ENCODE measurements at places on chromosomes 4 and X. TPM values are rescaled to one million over a fixed set of nuclear protein-coding genes. Genes with fewer than 3 reads are reported as not detected.

The CXXC4 gene
- not detected for total RNA-seq

The BMPR1B gene
- total RNA-seq = 11.5 TPM

The NOCT gene
- total RNA-seq = 18.6 TPM

The C4orf54 gene
- total RNA-seq = 0.29 TPM

The TSPAN6 gene
- 23.5 TPM for total RNA-seq

The HDX gene
- total RNA-seq = 8.0 TPM

The ZNF41 gene
- total RNA-seq = 9.1 TPM

The FAAH2 gene
- not detected for total RNA-seq

The SCLT1 gene
- 14.8 TPM for total RNA-seq

The VCX gene
- total RNA-seq = not detected

The MAGEA1 gene
- total RNA-seq = not detected

The ZCCHC18 gene
- 0.64 TPM for total RNA-seq

The VSIG4 gene
- total RNA-seq = not detected

The ADGRL3 gene
- not detected for total RNA-seq

The POLR2B gene
- 129 TPM for total RNA-seq

The CLCN4 gene
- 2.4 TPM for total RNA-seq

The SEC31A gene
- total RNA-seq = 189 TPM

The TCEAL5 gene
- not detected for total RNA-seq

The DNAAF6 gene
- total RNA-seq = not detected

Measured in LHCN-M2 (cell line).